Activated T-cell treated with anti-CD3 and anti-CD28 coated beads, Interleukin-2, amount 50 U/mL, for 72 hours (primary cell): ENCODE measurements at places on chromosomes 2 and 18. TPM values are rescaled to one million over a fixed set of nuclear protein-coding genes. Genes with fewer than 3 reads are reported as not detected.
A peak's percentile ranks its signal among the peaks of the same experiment; 100 is the strongest.

Gene CYS1
- total RNA-seq = 0.46 TPM

Gene CXCR1
- not detected for total RNA-seq

Gene SERPINB8
- total RNA-seq = 18.6 TPM

Gene SULT1C4
- total RNA-seq = not detected

Gene PDE11A
- total RNA-seq = not detected

Gene LYPD6B
- total RNA-seq = not detected

Gene RPL37A
- 3,626 TPM for total RNA-seq

Gene ELOA2
- not detected for total RNA-seq

Gene RAB27B
- 0.19 TPM for total RNA-seq

Gene PRLH
- not detected for total RNA-seq

DNA sequence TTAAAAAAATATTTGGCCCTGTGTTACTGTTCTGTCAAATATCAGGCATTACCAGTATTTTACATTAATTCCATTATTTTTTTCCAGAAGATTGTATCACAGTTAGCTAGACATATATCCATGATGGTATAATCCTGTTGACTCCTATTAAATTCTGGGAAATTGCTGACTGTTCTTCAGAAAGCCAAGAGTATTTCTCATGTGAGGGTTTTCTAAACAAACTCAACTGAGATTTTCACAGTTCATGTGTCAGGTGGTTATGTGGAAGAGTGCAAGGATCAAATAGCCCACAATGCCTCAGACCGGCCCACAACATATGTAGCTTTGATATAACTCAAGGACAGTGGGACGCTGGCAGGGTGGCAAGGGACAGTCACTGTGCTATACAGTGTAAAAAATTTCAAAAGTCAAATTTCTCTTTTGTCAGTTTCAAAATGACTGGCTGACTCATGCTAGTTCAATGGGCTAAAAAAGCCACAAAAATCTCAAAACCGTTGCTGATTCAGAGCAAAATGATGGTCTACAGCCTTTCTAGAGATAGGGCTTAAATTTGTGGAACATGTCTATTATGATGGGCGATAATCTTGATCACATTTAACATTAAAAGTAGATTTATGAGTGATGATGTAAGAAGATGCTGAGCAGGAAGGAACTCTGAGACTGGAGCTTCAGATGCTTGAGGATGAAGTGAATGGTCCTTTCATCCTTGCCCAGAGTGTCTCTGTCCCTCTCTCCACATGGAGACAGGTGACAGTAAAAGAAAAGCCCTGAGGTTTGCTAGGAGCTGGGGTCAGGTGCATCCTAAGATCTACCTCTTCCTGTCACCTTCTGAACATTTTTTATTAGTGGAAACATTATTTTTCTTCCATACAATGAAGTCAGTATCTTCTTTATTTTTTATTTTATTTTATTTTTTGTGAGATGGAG, 175.8 kb upstream of the PIEZO2 start:
- DNase-seq = peak; percentile 11
- H3K27me3 ChIP-seq = peaks cover 8% of the 10 kb centered on the region
- H3K27ac ChIP-seq = no peak overlapping the region
- peaks cover 6% of the 10 kb centered on the region for H3K4me1 ChIP-seq
- H3K4me3 ChIP-seq = no peak overlapping the region
- peaks cover 2% of the 10 kb centered on the region for H3K36me3 ChIP-seq

DNA sequence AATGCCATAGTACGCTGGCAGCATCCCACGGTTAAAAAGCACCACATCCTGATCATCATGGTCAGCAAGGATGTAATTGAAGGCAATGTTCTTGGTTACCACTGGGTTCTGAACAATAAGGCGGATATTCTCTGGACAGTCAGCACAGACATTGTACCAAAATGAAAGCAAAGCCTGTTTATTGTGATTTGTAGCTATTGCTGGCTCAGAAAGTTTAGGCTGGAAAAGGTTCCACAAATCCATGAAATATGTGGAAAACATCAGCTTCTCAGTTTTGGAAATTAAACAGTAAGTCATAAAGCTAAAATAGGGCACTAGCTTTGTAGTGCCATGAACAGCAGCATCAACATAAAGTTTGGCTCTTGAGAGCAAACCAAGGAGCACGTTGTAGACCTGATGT, 52.2 kb downstream of the C2orf74 start:
- DNase-seq = no peak
- H3K27ac ChIP-seq = no peak overlapping the region
- no peaks in the 10 kb centered on the region for H3K4me1 ChIP-seq
- no peak overlapping the region for H3K4me3 ChIP-seq
- H3K27me3 ChIP-seq = no peaks in the 10 kb centered on the region

DNA sequence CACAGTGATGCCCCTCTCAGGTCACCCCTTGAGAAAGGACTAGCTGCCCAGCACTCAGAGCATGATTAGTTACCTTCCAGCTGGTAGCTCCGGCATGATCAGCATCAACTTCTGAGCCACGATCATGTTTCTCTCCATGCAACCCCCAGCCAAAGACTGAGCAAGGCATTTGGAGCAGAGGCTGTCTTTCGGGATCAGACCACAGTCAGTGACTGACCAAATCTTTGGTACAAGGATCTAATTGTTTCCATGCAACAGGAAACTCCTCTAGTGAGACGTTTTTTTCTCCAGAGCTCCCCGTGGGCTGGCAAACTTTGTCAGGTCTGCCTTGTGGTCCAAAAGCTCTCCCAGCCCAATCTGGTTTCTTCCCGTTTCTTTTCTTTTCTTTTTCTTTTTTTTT, 244.3 kb downstream of the METTL4 start:
- no peak overlapping the region for H3K4me3 ChIP-seq
- H3K4me1 ChIP-seq = no peaks in the 10 kb centered on the region
- no peak overlapping the region for H3K27ac ChIP-seq
- peaks cover 24% of the 10 kb centered on the region for H3K27me3 ChIP-seq
- DNase-seq = no peak

GRCh38 chr2:33644215-33644614, 45.1 kb upstream of the FAM98A start:
- peaks cover 9% of the 10 kb centered on the region for H3K27me3 ChIP-seq
- no peak for DNase-seq
- no peak overlapping the region for H3K27ac ChIP-seq

GRCh38 chr2:7203056-7203467, 285.9 kb downstream of the RNF144A start:
- H3K4me3 ChIP-seq = no peak overlapping the region
- no peaks in the 10 kb centered on the region for H3K27me3 ChIP-seq
- peak; percentile 67 for DNase-seq
- peaks cover 5% of the 10 kb centered on the region for H3K4me1 ChIP-seq
- H3K27ac ChIP-seq = peak overlapping the region; percentile 60

DNA sequence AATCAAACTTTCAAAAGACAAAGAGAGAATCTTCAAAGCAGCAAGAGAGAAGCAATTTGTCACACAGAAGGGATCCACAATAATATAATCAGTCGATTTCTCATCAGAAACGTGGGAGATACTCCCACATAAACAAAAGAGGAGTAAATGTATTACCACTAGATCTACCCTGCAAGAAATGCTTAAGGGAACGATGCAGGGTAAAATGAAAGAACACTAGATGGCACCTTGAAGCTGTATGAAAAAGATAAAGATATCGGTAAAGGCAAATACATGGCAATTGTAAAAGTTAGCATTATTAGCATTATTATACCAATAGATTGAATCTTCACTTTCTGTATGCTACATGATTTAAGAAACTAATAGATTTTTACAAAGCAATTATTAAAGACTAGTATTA, 677.0 kb downstream of the SUCLG1 start:
- no peaks in the 10 kb centered on the region for H3K36me3 ChIP-seq
- no peak for DNase-seq
- no peak overlapping the region for H3K4me3 ChIP-seq
- H3K27me3 ChIP-seq = no peaks in the 10 kb centered on the region

- no peaks in the 10 kb centered on the region for H3K27me3 ChIP-seq
- peaks cover 60% of the 10 kb centered on the region for H3K4me1 ChIP-seq
- no peak for DNase-seq
- H3K4me3 ChIP-seq = no peak overlapping the region
- H3K27ac ChIP-seq = no peak overlapping the region
Observed at GRCh38 chr2:203960811-203961210, 24.2 kb downstream of the ICOS start.

GRCh38 chr2:39160982-39161381, 40.1 kb upstream of the SOS1 start:
- no peak for DNase-seq
- H3K27me3 ChIP-seq = no peaks in the 10 kb centered on the region
- H3K4me3 ChIP-seq = no peak overlapping the region
- H3K4me1 ChIP-seq = no peaks in the 10 kb centered on the region
- no peaks in the 10 kb centered on the region for H3K36me3 ChIP-seq

DNA sequence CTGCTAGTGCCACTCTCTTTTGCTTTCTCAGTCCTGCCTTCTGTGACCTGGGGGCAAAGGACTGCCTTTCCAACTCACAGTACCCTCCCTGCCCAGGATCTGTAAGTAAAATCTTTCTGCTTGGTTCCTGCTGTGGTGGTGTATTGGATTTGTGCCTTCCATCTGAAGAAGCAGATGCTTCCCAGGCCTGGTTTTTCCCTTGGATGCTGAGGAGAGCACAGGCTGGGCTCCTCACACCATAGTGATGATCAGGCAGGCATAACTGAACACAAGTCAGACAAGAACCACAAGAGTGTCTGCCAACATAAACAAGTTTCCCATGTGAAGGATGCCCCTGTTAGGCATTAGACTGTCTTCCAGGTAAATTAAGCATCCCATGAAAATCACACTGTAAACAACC, 121.3 kb upstream of the NRXN1 start:
- H3K27me3 ChIP-seq = no peaks in the 10 kb centered on the region
- H3K4me3 ChIP-seq = no peak overlapping the region
- no peak for DNase-seq
- H3K4me1 ChIP-seq = no peaks in the 10 kb centered on the region
- H3K27ac ChIP-seq = no peak overlapping the region
- no peaks in the 10 kb centered on the region for H3K36me3 ChIP-seq

- H3K36me3 ChIP-seq = no peaks in the 10 kb centered on the region
- no peak for DNase-seq
- H3K27me3 ChIP-seq = peaks cover 7% of the 10 kb centered on the region
- peaks cover 11% of the 10 kb centered on the region for H3K4me1 ChIP-seq
- H3K4me3 ChIP-seq = no peak overlapping the region
- no peak overlapping the region for H3K27ac ChIP-seq
Observed at GRCh38 chr18:57073501-57074187, 73.2 kb upstream of the BOD1L2 start.

- peaks cover 37% of the 10 kb centered on the region for H3K27me3 ChIP-seq
- no peak overlapping the region for H3K4me3 ChIP-seq
- H3K4me1 ChIP-seq = no peaks in the 10 kb centered on the region
- H3K36me3 ChIP-seq = no peaks in the 10 kb centered on the region
- H3K27ac ChIP-seq = no peak overlapping the region
Observed at GRCh38 chr2:176234940-176235339, 34.3 kb upstream of the MTX2 start.

DNA sequence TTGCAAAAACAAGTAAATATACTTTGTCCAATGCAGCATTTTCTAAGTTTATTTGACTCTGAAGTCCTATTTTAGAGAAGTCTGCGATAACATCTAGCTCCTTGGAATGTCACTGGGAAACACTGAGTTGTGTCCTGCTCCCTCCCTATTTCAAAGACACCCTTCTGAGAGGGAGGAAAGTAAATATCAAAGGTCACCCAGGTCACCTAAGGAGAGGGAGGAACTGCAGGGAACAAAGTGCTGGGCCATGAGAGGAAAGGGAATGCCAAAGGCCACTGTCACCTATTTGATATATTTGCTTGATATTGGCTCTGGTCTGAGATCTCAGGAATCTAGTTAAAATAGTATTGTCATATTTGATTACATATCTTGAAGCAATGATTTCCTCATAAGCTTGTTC, 201.3 kb downstream of the GCA start:
- no peak for DNase-seq
- no peak overlapping the region for H3K4me3 ChIP-seq
- no peaks in the 10 kb centered on the region for H3K4me1 ChIP-seq

GRCh38 chr18:48038636-48039035, 108.2 kb upstream of the SMAD2 start:
- H3K27ac ChIP-seq = no peak overlapping the region
- no peak overlapping the region for H3K4me3 ChIP-seq
- no peaks in the 10 kb centered on the region for H3K27me3 ChIP-seq
- H3K36me3 ChIP-seq = no peaks in the 10 kb centered on the region
- no peak for DNase-seq

- no peaks in the 10 kb centered on the region for H3K27me3 ChIP-seq
- peaks cover 23% of the 10 kb centered on the region for H3K36me3 ChIP-seq
- H3K4me1 ChIP-seq = peaks cover 38% of the 10 kb centered on the region
- H3K4me3 ChIP-seq = peak overlapping the region; percentile 52
Observed at GRCh38 chr2:230602562-230603230, 109.9 kb upstream of the CAB39 start.

DNA sequence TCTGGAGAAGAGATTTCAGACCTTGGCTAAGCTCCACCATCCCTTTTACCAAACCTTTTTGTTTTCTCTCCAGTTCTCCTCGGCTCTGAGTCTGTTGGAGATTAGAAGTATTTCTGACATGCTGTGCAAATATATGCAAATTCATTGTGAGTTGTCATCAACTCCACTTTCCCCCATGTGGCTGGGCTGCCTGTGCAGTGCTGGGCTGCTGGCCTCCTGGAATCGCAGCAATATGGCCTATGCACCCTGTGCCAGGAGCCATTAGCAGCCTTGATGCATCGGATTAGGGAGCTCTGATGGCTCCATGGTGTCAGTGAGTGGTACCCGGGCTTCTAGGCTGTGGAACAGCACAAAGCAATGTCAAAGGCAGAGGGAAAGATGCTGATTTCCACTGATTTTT, 80.0 kb downstream of the GPR39 start:
- H3K36me3 ChIP-seq = no peaks in the 10 kb centered on the region
- no peaks in the 10 kb centered on the region for H3K27me3 ChIP-seq
- no peak overlapping the region for H3K4me3 ChIP-seq
- DNase-seq = no peak

- H3K36me3 ChIP-seq = no peaks in the 10 kb centered on the region
- no peak overlapping the region for H3K27ac ChIP-seq
- no peaks in the 10 kb centered on the region for H3K4me1 ChIP-seq
- DNase-seq = no peak
Observed at GRCh38 chr2:128879161-128879560, 560.5 kb upstream of the HS6ST1 start.

DNA sequence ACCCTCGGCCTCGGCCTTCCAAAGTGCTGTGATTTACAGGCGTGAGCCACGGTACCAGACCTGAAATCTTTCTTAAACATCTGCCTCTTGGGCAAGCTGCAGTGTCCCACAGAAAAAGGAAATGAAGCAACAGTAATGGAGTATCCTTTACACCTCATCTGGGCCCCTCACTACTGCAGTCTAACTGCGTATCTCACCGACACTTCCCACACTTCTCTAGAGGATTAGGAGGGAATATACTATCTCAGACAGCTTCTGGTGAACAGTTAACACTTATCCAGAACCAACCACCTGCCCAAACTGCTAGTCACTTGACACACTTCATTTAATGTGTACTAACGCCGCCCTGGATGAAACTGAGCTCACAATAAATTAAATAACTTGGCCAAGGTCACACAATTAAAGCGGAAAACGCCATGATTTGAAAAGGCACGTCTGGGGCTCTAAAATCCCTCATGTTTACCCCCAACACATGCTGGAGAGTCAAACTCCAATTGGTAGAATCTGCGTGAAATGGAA, 993 bp downstream of the COX7A2L start:
- H3K36me3 ChIP-seq = peaks cover 12% of the 10 kb centered on the region
- no peaks in the 10 kb centered on the region for H3K27me3 ChIP-seq
- DNase-seq = no peak
